Smooth muscle cell of bladder (primary cell): ENCODE measurements at places on chromosomes 12 and 14. TPM values are rescaled to one million over a fixed set of nuclear protein-coding genes. Genes with fewer than 3 reads are reported as not detected.

Gene GYS2
- total RNA-seq: not detected in 2 replicates

Gene RDH12
- not detected in 2 replicates for total RNA-seq

Gene CMTM5
- total RNA-seq: 0.14 and 0.18 TPM in 2 replicates

Gene KRT78
- total RNA-seq: not detected in 2 replicates

Gene PAH
- total RNA-seq: not detected in 2 replicates

Gene VDR
- 7.8 and 8.1 TPM in 2 replicates for total RNA-seq

Gene LRRIQ1
- total RNA-seq: 0.14 and 0.28 TPM in 2 replicates

Gene FZD10
- under 0.01 TPM in 1 of 2 replicates, not detected in the other for total RNA-seq

Gene CNIH1
- total RNA-seq: 84.6 and 172 TPM in 2 replicates

Gene PROX2
- not detected in 2 replicates for total RNA-seq

Gene PTPRO
- total RNA-seq: 0.85 and 1.3 TPM in 2 replicates

Gene KCNK13
- total RNA-seq: 0.09 TPM in 1 of 2 replicates, not detected in the other

Gene ATF7IP
- 12.9 and 15.8 TPM in 2 replicates for total RNA-seq

Gene FOXM1
- total RNA-seq: 1.7 and 1.8 TPM in 2 replicates

Gene DIO3
- under 0.01 and 0.09 TPM in 2 replicates for total RNA-seq

Gene VRTN
- not detected in 2 replicates for total RNA-seq

Gene ANO4
- 0.46 and 2.4 TPM in 2 replicates for total RNA-seq

Gene ACSM4
- not detected in 2 replicates for total RNA-seq

Gene GPRC5A
- total RNA-seq: 20.6 and 25.9 TPM in 2 replicates

Gene SRRM4
- total RNA-seq: under 0.01 TPM in 2 replicates

Gene PRB2
- not detected in 2 replicates for total RNA-seq

Gene ERO1A
- 44.2 and 79.0 TPM in 2 replicates for total RNA-seq

Gene FGF23
- not detected in 2 replicates for total RNA-seq
